Ovary (tissue), 10 donors: ENCODE measurements at places on chromosomes 1 and 21.

- no peak overlapping the region for H3K4me3 ChIP-seq
- no peak overlapping the region for H3K27ac ChIP-seq
- DNase-seq, result no peak
- no peaks in the 10 kb centered on the region for H3K36me3 ChIP-seq
- no peaks in the 10 kb centered on the region for H3K27me3 ChIP-seq
These were observed 392.3 kb upstream of the ADAMTS5 start for GRCh38 chr21:27359141-27359540.

- H3K27me3 ChIP-seq, result no peaks in the 10 kb centered on the region
- no peak overlapping the region for H3K27ac ChIP-seq
- peaks cover 1% of the 10 kb centered on the region for H3K4me1 ChIP-seq
- no peaks in the 10 kb centered on the region for H3K36me3 ChIP-seq
- DNase-seq, result no peak
- H3K4me3 ChIP-seq, result no peak overlapping the region
These were observed 34.9 kb upstream of the IVNS1ABP start for GRCh38 chr1:185351734-185352466.

DNA sequence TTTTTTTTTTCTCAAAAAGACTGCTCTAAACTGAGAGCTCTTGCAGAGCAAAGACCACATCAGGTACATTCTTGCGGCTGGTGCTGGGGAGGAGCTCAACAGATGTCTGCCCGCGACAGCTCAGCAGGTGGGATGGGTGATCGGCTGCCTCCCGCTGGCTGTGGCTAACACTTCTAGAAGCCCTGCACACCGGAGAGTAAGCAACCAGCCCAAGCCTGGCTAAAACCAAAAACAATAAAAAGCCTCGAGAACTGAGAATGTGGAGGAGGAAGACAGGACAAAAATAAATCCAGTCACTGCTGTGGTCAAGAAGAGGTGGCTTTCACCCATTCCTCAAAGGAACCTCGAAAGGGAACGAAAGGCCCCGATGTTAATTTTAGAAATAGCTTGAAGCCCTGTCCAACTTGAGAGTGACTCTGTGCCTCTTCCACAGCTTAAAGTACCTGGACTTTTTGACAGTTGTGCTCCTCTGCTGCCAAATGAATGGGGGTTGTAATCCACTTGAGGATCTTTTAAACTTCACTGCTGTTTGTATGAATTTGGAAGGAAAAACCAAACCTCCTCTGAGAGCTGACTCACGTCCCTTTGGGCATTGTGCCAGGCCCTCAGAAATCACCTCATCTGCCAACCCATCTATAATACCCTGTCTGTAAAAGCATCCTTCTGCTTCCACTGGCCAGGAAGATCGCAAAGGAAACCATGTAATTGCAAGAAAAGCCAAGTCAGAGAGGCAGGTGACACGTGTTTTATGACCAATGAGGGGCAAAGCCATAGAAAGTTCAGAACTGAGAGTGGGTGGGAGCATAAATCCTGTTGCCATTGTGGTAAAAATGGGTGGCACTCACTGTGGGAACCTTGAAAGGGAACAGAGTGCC lies 78.6 kb downstream of the KCNN3 start:
- H3K4me1 ChIP-seq, result no peaks in the 10 kb centered on the region
- H3K4me3 ChIP-seq, result no peak overlapping the region
- no peak overlapping the region for H3K27ac ChIP-seq
- no peak for DNase-seq
- no peaks in the 10 kb centered on the region for H3K27me3 ChIP-seq

DNA sequence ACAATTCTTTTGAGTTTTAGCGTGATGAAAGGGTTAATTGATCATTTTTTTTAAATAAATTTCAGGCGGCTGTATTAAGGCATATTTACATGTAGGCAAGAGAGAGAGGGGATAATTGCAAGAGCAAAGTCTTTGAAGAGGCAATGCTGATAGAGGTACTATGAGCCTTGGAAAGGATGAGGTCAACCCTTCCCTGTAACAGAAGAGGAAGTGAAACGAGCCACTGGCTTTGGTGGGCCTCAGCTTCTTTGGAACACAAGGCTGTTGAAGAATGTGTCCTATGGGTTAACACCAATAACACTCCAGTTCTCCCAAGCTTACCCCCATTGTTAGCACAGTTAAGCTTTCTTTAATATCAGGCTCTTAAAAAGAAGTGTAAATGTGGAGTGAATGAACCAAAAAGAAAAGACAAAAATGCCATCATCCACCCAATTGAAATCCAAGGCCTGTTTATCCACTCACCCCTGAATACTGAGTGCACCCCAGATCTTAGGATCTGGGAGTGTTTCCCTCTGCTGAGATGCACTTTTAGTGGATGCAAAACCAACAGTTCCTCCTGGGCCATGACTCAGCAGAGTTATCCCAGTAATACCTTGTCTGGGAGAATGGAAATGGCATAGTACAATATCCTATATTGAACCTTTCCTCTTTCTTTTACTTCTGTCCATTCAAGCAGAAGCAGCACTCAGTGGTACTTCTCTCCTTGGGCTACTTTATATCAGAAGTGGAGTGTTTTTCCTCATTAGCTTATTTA lies 216.4 kb downstream of the SLC44A5 start:
- H3K27ac ChIP-seq, result no peak overlapping the region
- H3K4me3 ChIP-seq, result no peak overlapping the region
- H3K4me1 ChIP-seq, result no peaks in the 10 kb centered on the region
- H3K27me3 ChIP-seq, result no peaks in the 10 kb centered on the region

- no peaks in the 10 kb centered on the region for H3K4me1 ChIP-seq
- H3K4me3 ChIP-seq, result no peak overlapping the region
- no peaks in the 10 kb centered on the region for H3K36me3 ChIP-seq
- DNase-seq, result no peak
These were observed 317.0 kb downstream of the BARHL2 start for GRCh38 chr1:90400131-90400530.

- no peaks in the 10 kb centered on the region for H3K4me1 ChIP-seq
- no peaks in the 10 kb centered on the region for H3K27me3 ChIP-seq
- H3K4me3 ChIP-seq, result no peak overlapping the region
- no peaks in the 10 kb centered on the region for H3K36me3 ChIP-seq
These were observed 28.6 kb downstream of the ZMYND12 start for GRCh38 chr1:42427240-42427639.

DNA sequence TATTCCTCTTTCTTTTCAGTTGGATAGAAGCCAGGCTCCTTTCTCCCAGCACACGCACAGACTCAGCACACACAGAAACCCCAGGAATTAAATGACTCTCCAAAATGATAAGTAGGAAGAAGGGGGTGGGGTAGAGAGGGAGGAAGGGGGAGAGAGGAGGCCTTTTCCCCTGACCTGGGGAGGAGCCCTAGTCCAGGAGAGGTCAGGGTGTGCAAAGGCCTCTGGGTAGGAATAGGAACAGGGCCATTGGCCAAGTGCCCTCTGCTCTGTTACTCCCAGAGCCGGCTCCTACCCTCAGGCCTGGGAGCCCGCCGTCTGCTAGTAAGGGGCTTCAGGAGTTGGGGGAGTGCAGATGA lies 35.6 kb upstream of the PUM1 start:
- no peak overlapping the region for H3K4me3 ChIP-seq
- H3K27ac ChIP-seq, result no peak overlapping the region
- no peaks in the 10 kb centered on the region for H3K36me3 ChIP-seq
- no peaks in the 10 kb centered on the region for H3K27me3 ChIP-seq
- peaks cover 6% of the 10 kb centered on the region for H3K4me1 ChIP-seq

DNA sequence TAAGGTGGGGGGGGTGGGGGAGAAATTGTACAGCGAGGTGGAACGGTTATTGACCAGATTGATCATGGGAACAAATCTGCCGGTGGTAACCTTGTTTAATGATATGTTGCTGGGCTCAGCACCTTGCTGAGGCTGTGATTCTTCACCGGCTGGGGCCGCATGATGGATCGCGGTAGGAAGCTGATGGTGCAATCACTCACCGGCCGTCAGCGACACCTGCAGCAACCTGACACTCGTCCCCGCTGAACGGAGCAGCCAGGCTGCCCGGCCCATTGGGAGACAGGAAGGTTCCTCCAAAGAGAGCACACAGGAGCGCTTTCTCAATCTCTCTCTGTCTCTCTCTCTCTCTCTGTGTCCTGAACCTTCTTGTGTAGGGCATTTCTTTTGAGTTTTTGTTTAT lies 128.5 kb upstream of the RRP15 start:
- DNase-seq, result no peak
- H3K4me1 ChIP-seq, result no peaks in the 10 kb centered on the region
- no peaks in the 10 kb centered on the region for H3K27me3 ChIP-seq
- H3K36me3 ChIP-seq, result no peaks in the 10 kb centered on the region
- no peak overlapping the region for H3K27ac ChIP-seq
